Urinary bladder (tissue), 4 donors: ENCODE measurements at places on chromosomes 11 and 22. TPM values are rescaled to one million over a fixed set of nuclear protein-coding genes. Genes with fewer than 3 reads are reported as not detected.

- DNase-seq, result no peak
Measured at GRCh38 chr11:8403310-8403709, 139.6 kb upstream of the LMO1 start.

DNA sequence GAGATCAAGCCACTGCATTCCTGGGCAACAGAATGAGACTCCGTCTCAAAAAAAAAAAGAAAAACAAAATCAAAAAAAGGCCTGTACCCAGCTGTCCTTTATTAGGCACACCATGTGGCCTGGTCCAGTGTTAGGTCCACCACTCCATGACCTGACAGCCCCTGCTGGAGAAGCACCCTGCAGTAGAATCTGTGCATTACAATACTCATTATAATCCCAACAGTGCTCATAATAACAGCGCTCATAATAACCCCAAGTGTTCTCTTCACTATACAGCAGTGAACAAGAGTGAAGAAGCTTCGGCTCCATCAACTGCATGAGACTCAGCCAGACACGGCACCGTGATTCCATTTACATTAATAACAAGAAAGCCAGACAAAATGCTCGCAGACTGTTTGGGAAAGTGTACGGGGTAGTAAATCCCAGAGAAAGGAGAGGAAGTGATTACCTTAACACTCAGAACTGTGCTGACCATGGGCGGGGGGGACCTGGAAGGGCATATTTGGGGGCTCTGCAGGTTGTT is 8.9 kb upstream of the EHD1 start:
- DNase-seq, result no peak

Gene IL10RA
- 8.7 TPM for total RNA-seq

GRCh38 chr11:58924230-58924629 is 15.1 kb upstream of the GLYATL1 start:
- DNase-seq, result no peak

Gene POLA2
- 10.3 TPM for total RNA-seq

Gene P4HA3
- 1.0 TPM for total RNA-seq

DNA sequence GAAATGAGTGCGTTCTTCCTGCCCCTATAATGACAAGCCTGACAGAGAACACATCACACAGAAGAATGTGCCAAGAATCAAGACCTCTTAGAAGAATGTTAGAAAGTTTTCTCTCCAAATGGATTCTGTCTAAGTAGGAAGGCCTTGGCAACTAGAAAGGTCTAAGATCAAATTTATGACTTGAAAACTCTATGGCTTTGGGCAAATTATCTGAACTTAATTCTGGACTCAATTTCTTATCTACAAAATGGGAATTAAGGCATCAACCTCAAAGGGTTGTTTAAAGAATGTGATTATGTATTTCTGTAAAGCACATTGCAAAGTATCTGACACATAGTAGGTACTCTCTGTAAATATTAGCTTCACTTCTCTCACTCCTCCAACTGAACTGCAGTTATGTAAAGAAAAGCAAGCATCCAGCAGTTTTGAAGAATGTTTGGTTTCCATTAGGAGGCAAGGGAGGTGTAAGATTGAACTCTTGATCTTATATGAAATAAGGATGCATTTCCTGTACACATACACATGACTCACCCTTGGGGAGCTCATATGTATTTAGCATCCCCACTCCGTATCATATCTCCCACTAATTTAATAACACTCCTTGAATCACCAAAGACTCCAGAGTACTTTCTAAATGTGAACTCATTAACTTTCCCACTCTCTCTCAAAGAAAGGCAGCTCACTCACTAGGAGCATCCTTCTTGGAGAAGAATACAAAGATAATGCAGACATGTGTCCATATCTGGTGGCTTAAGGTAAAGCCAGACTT is 77.6 kb downstream of the ETS1 start:
- DNase-seq, result no peak

DNA sequence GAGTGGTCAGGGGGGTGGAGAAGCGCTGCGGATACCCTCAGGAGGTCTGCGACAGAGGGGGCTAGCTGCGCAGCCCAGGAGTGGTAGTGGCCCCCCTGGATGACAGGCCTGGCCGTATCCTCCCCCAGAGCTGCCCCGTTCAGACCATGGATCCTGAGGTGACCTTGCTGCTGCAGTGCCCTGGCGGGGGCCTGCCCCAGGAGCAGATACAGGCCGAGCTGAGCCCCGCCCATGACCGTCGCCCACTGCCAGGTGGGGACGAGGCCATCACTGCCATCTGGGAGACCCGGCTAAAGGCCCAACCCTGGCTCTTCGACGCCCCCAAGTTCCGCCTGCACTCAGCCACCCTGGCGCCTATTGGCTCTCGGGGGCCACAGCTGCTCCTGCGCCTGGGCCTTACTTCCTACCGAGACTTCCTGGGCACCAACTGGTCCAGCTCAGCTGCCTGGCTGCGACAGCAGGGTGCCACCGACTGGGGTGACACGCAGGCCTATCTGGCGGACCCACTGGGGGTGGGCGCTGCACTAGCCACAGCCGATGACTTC is 505 bp downstream of the NUDT22 start:
- no peak for DNase-seq

Gene KRTAP5-11
- total RNA-seq, result not detected
